ENCODE measurements at places on chromosomes 12 and 14.

DNA sequence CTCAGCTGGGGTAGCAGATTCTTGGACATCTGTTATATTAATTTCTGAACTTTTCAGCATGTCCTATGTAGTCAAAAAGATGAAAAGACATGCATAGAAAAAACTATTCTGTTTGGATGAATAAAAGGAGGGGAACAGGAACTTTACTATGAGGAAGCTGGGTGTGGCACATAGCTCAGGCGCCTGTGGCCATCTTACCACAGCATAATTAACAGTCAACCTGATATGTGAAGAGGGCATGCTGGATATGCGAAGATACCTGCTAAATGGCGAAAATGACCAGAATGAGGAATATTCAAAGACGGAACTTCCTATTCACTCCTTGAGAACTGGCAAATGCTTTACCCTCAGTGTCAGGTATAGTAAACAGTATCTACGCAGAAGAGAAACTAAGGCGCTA lies 18.4 kb downstream of the SETD3 start:
- DNase-seq: no peak

- peak; percentile 83 for DNase-seq
Observed at GRCh38 chr12:57229046-57229633, 371 bp upstream of the SHMT2 start.

GRCh38 chr12:77494296-77494695 lies 336.4 kb upstream of the NAV3 start:
- DNase-seq: no peak

DNA sequence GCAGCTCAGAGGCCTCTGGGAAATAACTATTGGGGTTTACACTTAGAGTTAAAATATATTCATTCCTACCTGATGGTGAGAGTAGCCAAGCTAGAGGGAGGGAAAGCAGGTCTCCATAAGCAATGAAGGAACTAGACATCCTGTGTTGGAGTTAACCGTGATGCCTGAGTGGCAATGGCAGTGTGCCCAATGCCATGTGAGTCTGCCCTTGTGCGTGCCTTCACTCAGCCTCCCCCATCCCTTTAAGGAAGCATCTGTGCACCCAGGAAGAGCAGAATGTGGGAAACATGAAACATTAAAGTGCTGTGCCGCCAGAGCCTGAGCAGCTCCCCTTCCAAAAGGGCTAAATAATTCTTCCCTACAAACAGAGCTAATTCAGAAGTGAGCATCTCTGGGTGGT lies 76.3 kb downstream of the COX16 start:
- no peak for DNase-seq

DNA sequence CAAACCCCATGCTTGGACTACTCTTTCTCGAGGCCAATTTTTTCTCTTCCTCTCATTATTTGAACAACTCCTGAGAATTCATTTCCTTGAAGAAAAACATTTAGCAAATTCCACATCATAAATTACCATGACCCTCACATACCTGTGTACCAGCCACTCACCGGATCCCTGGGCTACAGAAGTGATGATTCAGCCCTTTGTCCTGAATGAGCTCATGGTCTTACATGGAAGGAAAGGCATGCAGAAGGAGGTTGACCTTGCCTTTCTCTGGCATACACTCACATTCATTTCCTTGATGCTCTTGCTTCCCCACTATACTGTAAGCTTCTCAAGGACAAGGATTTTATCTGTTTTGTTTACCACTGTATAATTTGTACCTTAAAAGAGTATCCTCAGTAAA lies 191.5 kb downstream of the SLC5A8 start:
- DNase-seq: no peak

GRCh38 chr12:100862676-100863075 lies 68.1 kb downstream of the ANO4 start:
- DNase-seq: no peak

DNA sequence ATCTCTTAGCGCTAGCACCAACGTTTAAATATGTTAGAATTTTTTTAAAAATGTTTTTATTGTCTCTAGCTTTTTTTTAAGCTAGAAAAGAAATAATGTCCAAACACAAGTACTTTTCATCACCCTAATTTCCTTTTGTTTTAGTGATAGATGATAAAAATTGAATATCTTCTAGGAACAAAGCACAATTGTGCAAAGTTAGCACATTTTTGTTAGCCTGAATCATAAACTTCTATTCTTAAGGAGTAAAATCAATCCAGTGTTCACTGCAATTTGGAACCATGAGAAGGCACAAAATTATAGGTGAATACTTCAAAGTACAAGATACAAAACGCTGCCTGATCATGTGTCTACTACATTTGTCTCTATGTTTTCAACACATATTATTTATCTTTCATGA lies 408.5 kb upstream of the RPL10L start:
- DNase-seq: no peak

DNA sequence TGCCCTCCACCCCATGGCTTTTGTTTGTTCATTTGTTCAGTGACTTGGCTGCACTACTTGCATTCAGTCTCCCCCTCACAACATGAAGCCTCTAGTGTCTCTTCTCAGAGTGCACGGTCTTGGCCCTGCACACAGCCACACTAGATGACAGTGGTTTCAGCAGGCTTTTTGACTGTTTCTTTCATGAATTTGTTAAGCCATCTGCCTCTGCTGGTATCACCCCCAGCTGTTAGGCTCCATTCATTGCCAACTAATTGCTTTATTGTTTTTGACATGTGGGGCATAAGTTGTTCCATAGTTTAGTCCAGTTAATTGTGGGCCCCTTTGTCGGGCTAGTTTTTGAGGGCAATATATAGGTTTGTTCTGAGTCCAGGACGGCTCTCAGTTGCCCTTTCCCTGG lies 18.8 kb downstream of the OS9 start:
- no peak for DNase-seq

DNA sequence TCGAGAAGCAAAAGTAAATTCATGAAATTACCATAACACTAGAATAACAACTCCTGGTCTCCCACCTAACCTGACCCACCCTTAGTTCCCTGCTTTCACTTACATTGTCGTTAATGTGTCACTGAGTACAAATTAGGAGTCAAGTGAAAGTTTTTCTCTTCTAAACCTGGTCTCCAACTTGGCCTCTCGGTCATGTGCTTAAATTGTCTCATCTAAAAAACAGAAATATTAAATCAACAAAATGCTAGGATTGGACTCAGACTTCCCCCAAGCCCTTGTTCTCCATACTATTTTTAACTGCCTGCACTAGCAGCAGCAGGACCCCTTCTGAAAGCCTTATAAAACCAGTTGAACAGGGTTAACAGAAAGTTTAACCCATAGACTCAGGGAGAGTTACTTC lies 1.8 kb upstream of the BTG1 start:
- DNase-seq: no peak

DNA sequence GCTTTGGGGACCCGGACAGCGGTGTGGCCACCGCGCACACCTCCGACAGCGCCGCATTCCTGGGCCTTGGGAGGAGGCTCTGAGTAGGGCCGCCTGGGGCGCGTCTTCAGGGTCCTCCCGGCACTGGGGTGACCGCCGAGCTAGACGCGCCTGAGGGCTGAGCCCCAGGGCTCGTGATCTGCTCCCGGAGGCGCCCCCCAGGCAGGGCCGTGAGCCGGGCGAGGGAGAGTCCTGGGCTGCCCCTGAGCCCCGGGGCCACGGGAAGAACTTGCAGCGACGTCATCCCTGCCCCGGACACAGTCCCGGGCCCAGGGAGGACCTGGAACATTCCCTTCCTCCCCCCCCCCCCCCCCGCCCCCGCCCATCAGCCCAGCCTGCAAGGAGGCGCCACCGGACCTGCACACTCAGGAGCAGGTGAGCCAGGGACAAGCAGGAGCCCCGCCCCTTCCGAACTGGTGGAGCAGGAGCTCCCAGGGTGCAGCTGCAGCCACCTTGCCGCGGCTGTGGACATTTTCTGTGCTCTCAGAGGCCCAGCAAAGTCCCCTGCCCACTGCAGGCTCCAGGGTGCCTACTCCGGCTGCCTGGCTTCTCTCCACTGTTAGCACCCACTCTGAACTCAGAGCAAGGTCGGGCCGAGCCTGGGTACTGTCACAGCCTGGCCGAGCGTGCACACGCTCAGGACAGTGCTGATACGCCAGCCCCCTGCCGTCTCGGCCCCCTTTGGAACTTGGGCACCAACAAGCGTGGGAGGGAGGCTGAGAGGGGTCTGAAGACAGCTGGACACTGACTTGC lies 50.7 kb downstream of the A2M start:
- DNase-seq: no peak

DNA sequence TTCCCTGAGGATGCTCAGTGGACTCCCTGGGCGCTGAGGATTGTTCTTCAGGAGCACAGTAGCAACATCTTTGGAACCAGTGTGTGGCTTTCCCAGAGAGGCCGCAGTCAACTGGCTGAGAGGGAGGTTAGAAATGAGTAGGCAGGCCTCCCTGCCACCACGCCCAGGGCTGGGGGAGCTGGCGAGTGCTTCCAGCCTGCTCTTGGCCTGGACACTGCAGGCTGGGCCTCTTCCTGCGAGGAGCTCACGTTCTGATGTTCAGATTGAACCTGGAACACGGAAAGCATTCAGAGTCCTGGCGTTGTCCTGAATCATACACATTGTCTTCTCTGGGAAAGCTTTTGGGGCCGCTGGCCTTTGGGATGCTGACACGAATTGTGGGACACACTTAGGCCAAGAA lies 15.6 kb downstream of the TSPAN9 start:
- no peak for DNase-seq

DNA sequence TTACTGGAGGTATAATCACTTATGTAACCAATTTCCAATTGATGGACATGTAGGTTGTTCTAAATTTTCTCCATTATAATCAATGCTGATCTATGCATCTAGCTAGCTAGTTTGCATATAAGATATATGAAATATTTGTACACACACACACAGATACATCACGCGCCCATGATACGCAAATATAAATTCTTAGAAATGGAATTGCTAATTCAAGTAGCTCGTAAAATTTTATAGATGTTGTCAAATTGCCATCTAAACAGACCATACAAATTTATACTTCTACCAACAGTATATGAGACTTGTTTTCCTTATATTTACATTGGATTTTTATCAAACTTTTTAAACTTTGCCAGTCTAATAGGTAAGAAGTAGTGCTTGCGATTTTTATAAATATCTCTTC lies 29.1 kb upstream of the TRIM9 start:
- no peak for DNase-seq

DNA sequence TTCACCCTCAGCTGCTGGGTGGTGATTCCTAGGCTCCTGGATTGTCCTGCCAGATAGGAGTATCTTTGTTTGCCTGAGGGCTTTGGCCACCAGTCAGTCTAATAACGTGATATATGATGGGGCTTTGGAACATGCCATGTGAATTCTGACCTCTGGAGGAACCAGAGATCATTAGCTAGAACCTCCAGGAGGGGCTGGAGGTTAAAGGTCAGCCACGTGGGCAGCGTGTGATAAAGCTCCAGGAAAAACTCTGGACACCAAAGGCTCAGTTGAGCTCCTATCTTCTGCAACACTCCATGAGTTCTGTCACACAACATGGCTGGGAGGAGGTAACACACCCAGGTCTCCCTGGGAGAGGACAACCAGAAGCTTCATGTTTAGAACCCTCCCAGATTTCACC lies 251.1 kb downstream of the DAD1 start:
- no peak for DNase-seq

GRCh38 chr12:107368586-107368985 lies 275.2 kb upstream of the CRY1 start:
- DNase-seq: no peak

- DNase-seq: no peak
Observed at GRCh38 chr14:36901861-36902260, 240.2 kb downstream of the PAX9 start.

GRCh38 chr12:131000000-131000486 lies 46.3 kb downstream of the ADGRD1 start:
- no peak for DNase-seq

DNA sequence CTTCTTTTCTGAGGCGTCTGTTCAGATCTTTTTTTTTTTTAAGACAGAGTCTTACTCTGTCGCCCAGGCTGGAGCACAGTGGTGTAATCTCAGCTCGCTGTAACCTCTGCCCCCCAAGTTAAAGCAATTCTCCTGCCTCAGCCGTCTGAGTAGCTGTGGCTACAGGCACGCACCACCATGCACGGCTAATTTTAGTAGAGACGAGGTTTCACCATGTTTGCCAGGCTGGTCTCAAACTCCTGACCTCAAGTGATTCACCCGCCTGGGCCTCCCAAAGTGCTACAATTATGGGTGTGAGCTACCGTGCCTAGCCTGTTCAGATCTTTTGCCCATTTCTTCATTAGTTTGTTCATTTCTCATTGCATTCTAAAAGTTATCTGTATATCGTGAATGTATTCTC lies 55.1 kb upstream of the DBX2 start:
- DNase-seq: no peak

- no peak for DNase-seq
Observed at GRCh38 chr14:29271669-29272068, 505.1 kb downstream of the FOXG1 start.

- peak; percentile 6 for DNase-seq
Observed at GRCh38 chr12:96980991-96981414, 73.9 kb downstream of the NEDD1 start.

DNA sequence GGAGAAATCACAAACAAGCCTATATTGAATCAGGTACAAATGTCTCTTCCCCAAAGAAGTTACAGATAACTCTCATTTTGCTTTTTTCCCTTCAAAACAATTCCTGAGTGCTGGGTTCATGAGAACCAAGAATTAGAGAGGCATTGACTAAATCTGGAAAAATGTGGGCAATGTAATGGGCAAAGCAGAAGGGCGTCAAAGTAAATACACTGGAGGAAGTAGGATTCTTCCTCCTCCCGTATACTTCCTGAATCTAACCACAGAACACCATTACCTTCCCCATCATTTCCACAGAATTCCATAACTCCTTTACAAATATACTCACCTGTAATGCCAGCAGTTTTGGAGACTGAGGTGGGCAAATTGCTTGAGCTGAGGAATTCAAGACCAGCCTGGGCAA lies 3.0 kb upstream of the RBMS2 start:
- DNase-seq: no peak

- DNase-seq: no peak
Observed at GRCh38 chr14:90846511-90846910, 30.3 kb upstream of the TTC7B start.

DNA sequence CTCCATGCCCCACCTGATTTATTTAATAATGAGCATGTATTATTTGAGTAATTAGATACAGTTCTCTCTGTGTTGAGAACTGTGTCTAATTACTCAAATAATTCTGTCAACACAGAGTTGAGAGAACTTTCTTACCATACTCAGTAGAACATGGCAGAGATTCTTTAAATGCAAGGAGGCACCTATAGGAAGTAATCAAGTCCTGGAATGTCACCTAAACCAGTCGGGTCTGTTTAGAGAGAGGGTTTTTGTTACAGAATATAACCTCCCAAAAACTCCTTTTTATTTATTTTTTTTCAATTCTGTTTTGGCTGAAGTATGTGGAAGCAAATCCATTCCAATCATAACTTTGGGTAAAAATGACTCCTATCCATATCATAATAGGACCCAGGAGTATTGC lies 37.5 kb upstream of the CIT start:
- no peak for DNase-seq

DNA sequence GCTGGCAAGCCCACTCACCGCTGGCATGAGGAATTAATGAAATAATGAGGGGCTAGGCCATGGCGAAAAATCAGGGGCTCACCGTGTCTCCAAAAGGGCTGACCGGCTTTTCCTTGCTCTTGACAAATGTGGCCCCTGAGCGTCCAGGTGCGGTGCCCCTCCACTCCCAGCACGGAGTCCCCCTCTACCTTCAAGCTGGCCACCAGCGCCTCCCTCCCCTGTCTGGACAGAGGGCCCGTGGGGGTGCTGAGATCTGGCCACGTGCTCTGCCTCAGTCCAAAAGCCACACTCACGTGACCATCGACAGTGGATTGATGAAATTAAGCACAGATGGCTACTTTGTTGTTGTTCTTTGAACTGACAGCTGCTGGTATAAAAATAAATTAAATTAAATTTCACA lies 78.8 kb upstream of the BCL11B start:
- DNase-seq: no peak

GRCh38 chr12:67594888-67595287 lies 53.7 kb upstream of the DYRK2 start:
- DNase-seq: peak; percentile 4

All from KBM-7 (cell line).